ENCODE measurements at places on chromosomes 1 and 21.

DNA sequence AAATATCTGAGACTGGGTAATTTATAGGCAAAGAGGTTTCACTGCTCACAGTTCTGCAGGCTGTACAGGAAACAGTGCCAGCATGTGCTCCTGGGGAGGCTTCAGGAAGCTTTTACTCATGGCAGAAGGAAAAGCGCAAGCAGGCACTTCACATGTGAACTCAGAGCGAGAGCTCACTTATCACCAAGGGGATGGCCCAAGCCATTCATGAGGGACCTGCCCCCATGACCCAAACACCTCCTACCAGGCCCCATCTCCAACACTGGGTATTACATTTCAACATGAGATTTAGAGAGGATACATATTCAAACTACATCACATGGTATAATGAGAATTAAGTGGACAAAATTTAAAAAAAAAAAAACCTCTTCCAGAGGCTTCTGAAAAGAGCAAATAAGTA lies 13.7 kb downstream of the WASF2 start:
- peak; percentile 15 for DNase-seq

GRCh38 chr1:15985611-15986297 lies 9.9 kb upstream of the ZBTB17 start:
- no peak for DNase-seq

DNA sequence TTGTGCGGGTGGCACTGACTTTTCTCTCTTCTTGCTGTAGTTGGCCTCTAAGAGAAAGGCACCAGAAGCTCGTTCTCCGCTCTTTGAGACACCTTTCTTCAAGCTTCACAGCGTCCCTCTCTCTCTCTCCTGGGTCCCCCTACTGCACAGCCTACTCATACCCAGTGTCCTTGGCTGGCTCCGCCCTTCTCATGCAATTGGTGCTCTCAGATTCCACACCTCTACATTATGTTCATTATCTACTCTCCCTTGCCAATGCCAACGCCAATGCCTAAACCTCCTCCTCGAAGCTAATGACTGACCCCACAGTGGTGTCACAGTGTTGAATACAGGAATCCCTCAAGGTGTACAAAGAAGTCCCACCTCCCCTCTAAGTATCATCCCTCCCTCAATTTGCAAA lies 4.8 kb upstream of the DNAJC28 start:
- DNase-seq = no peak

DNA sequence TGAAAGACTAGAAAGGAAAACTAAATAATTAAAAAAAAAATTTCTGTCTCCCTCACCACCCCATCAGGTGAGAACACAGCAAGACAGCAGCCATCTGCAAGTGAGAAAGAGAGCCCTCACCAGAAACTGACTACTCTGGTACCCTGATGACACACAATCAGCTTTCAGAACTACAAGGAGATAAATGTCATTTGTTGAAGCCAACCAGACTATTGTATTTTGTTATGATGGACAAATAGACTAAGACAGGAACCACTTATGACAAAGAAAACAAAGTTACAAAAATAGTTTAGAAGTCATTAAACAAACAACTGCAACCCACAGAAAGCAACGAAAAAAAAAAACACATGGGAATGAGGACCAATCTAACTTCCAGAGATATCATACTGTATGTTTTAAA lies 98.3 kb downstream of the FAF1 start:
- no peak for DNase-seq
